ENCODE measurements at places on chromosomes 4 and X.

DNA sequence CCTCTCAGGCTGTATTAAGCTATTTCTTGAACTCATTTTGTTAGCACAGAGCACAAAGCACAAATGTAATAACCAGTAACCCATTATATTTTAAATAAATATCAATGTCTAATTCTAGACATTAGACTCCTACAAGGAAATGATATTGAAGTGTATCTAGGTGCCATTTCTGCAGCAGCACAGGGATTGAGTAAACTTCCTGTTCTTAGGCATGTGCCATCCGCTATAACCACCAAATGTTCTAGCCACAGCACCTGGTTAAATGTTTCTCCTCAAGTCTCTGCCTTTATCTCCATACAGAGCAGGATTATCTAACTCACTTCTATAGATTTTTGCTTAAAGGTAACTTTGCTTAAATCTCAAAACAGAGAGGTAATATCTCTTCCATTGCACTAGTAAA lies 51.4 kb downstream of the SGMS2 start:
- no peak for DNase-seq

GRCh38 chrX:30887721-30888120 lies 1.3 kb downstream of the TAB3 start:
- DNase-seq = peak; percentile 59

DNA sequence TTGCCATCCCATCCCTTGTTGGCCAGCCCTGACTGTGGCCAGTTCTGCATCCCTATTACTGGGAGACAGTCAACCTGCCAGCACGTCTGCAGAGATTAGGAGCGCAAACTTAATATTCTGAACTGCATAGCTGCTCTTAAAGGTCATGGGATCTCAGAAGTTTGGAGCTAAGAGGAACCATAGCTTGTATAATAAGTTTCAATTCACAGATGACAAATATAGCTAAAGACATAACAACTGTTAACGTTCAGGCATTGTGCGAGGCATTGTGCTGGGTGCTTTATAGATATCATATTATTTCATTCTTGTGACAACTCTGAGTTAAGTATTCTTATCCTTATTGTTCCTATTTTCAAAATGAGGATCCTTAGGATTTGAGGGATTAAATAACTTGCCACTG lies 3.7 kb downstream of the SCARB2 start:
- DNase-seq = no peak

DNA sequence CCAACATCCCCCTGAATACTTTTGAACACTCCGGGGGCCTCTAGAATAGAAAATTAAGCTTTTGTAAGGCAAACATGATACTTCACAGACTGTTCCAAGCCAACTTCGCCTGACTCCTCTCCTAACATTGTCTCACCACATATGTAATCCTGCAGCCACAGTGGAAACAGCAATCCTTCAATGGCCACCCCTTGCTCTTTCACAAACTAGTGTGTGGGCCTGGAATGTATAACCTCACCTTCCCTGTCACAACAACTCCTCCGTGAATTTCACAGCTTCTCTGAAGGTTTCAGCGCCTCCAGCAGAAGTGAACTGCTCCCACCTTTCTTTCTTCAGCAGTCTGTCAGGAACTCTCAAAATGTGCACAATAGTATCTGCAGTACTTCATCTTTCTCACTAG lies 185.1 kb downstream of the ADGRL3 start:
- DNase-seq = no peak

DNA sequence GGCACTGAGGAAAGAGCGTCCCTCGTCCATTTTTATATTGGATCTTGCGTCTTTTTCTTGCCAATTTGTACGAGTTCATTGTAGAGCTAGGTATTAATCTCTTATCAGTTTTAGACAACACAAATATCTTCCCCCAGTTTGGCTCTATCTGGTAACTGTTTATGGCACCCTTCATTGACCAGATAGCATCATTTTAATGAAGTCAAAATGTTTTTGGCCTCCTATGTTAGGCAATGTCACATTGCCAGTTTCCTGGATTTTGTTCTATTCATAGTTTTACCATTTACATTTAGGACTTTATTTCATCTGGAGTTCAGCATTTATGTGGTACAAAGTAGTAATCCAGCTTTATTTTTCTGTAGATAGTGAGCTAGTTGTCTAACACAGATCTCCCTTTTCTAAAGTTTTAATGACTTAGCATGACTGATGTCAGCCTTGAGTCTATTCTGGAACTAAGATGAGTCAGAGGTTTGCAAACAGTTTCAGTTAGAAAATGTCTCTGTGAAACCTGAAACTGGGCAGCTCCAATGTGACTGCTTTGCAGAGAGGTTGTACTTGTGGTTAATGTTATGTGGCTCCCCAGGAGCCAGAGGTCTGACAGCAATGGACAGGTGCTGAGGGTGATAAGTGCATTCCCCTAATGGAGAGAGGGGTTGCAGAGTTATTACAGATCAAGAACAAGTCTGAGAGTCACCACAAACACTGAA lies 5.3 kb upstream of the STBD1 start:
- peak; percentile 82 for DNase-seq

GRCh38 chr4:27057053-27057452 lies 196.4 kb downstream of the STIM2 start:
- DNase-seq = no peak

GRCh38 chr4:174805746-174806145 lies 23.3 kb downstream of the GLRA3 start:
- no peak for DNase-seq

DNA sequence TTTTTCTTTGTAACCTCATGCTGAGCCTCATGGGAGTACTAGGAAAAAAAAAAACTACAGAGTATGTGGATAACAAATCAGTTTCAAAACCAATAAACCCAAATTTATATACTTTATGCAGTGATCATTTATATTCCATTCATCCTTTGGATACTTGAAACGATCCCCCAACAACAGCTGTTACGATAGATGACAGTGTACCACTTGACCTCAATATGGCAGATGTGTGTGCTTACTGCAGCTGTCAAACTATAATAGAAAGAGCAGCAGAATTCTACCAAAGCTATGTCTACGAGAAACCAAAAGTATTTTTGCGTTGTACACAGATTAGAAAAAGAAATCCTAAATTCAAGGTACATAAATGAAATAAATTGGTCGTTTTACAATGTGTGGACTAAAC lies 337.8 kb downstream of the PDGFC start:
- no peak for DNase-seq

DNA sequence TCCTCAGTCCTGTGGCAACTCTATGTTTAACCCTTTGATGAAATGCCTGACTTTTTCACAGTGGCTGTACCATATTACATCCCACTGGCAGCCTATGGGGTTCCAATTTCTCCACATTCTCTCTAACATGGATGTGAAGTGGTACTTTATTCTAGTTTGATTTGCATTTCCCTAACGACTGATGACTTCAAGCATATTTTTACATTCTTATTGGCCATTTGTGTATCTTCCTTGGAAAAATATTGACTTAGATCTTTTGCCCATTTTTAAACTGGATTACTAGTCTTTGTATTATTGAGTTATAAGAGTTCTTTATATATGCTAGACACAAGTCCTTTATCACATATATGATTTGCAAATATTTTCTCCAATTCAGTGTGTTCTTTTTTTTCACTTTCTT lies 2.1 kb upstream of the RAB39B start:
- no peak for DNase-seq

DNA sequence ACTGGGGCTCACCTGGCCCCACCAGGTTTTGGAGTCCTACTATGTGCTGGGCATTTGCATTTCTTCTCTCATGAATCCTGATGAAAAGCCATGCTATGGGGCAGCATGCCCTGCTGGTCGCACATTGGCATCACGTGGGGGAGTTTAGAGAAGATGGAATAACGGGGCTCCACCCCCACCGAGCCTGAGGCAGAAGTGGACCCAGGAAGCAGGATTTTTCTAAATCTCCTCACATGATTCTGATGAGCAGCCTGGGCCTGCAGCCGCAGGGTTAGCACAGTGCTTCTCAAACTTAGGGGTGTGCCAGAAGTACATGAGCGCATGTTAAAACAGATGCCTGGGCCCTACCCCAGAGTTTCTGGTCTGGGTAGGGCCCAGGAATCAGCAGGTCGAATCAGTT lies 4.6 kb upstream of the SORCS2 start:
- no peak for DNase-seq

- no peak for DNase-seq
Observed at GRCh38 chr4:61223385-61223784, 23.3 kb downstream of the ADGRL3 start.

DNA sequence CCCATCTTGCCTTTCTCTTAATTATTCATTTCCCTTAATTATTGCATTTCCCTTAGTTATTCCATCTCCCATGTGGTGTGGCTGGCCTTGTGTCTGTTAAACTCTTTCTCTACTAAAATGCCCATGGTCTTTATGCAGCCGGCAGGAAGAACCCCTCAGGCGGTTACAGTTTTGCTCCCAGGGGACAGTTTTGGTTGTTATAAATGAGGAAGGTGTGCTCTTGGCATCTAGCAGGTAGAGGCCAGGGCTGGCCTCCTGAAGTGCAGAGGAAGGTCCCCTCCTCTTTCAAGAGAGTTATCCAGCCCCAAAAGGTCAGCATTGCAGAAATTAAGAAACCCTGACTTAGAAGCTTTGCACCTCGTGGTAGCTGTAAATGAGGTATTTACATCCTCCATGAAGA lies 18.0 kb downstream of the TBL1X start:
- DNase-seq = no peak

DNA sequence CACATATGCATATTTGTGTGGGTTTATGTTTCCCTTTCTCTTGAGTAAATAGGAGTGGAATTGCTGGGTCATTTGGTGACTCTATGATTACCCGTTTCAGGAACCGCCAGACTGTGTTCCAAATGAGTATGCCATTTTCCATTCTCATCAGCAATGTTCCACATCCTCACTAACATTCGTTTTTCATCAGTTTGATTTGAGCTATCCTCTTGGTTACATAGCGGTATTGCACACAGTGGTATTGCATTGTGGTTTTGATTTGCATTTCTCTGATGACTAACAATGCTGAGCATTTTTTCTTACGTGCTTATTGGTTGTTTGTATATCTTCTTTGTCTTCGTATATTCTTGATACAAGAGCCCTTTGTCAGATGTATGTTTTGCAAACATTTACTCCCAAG lies 218.0 kb upstream of the AMOT start:
- DNase-seq = no peak

- DNase-seq = no peak
Observed at GRCh38 chr4:54484383-54484782, 173.4 kb upstream of the KIT start.

- no peak for DNase-seq
Observed at GRCh38 chr4:164501074-164501473, 252.9 kb upstream of the SMIM31 start.

- no peak for DNase-seq
Observed at GRCh38 chr4:139207247-139207646, 30.2 kb upstream of the ELF2 start.

GRCh38 chrX:120774606-120775005 lies 101.1 kb downstream of the CT47B1 start:
- no peak for DNase-seq

DNA sequence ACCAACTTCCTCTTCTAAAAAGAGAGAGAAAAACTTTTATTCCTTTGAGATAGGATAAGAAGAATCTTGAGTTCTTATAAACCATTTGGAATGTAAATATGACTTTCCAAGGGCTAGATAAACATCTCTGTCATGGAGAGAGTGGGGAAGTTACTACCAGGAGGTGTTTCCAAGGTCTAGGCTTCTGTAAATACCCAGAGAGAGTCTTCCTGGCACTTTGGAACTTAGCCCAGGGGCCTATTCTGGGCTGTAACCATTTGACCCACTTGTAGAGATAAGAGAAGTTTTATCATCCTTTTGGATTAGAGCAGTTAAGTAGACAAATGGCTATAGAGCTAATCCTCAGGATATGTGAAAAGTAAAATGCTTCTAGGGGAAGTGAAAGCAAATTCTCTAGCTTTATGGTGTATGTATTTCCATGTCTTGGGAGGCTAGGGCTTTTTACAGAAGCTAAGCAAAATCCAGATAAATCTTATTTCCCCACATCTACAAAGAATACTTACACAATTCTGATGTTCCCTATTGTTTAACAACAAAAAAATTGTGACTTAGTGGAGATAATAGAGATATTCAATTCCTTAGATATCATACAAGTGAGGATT lies 51.1 kb downstream of the MCUB start:
- DNase-seq = no peak

GRCh38 chr4:149884529-149885181 lies 69.0 kb upstream of the IQCM start:
- DNase-seq = no peak

DNA sequence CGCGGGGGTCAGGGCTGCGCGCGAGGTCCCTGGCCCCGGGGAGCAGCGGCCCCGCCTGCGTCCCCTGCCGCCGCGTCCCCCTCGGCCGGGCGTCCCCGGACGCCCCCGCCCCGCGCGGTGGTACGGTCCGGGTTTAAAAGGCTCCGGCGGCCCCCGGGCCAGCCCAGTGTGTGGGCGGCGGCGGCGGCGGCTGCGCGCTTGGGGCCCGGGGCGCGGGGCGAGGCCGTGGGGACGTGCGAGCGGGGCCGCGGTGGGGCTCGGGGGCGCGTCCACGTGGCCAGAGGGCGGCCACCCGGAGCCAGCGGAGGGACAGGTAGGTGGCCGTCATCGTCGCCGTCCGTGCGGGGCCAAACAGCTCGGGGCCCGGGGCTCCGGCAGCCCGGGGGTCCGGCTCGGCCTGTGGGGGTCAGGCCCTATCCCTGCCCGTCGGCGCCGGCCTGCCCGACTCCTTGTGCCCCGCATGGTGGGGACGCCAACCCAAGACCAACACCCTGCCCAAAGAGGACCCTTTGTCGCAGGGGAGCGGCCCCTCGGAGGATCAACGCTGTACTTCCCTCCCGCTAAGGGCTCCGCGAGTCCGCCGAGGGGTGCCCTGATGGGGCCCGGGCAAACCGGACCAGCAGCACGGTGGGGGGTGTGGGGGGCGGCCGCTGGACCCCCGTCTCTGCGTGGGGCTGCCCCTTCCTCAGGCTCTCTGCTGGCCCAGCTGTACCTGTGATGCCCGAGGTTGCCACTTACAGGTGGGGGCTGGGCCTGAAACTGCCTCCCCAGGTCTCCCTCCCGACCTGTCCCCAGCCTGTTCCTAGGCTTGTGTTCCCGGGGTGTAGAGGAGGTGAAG lies at the start of gene PLXNA3:
Gene PLXNA3 (plus strand): TSS at position 166 of the 838 bp plus-strand sequence. CDS start 1,903 bp downstream, outside the sequence.
- peak; percentile 89 for DNase-seq

GRCh38 chrX:149909324-149910177 lies 19.8 kb upstream of the HSFX4 start:
- peak; percentile 71 for DNase-seq
